ENCODE measurements at places on chromosomes 12 and 14. TPM values are rescaled to one million over a fixed set of nuclear protein-coding genes. Genes with fewer than 3 reads are reported as not detected.

KRT3 gene
- total RNA-seq: not detected

CRIP2 gene
- 1.1 TPM for total RNA-seq

GRCh38 chr12:90254796-90255195 is 546.2 kb upstream of the ATP2B1 start:
- no peak for DNase-seq

DNA sequence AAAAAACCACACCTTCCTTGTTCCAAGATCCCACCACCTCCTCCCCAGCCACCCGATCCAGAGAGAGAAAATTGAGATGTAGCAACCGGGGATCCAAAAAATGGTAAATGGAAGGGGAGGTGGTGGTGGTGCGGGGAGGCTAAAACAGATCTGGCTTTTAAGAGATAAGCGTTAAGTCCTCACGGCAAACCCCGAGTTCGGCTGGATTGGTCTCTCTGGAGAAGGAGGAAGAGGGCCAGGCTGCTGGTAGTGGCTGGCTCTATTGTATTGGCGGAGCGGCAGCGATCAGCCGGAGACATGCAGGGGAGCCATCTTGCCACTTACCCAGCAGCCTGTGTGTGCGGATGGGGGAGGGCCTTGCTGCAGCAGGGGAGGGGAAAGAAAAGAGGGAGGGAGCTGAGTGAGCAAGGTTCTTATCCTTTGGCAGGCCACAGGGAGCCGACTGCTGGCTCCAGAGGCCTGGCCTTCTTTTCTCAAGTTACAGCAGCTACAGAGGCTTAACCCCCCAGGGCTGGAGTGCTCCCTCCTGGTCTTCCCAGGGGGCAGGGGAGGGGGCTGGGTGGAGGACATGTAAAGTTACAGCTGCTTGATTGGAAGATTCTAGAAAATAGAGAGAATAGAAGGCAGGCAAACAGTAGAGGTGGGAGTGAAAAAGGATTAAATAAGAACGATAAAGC is 14.1 kb upstream of the CDH24 start:
- peak; percentile 78 for DNase-seq

GRCh38 chr12:106044773-106045172 is 94.0 kb downstream of the NUAK1 start:
- no peak for DNase-seq

DNA sequence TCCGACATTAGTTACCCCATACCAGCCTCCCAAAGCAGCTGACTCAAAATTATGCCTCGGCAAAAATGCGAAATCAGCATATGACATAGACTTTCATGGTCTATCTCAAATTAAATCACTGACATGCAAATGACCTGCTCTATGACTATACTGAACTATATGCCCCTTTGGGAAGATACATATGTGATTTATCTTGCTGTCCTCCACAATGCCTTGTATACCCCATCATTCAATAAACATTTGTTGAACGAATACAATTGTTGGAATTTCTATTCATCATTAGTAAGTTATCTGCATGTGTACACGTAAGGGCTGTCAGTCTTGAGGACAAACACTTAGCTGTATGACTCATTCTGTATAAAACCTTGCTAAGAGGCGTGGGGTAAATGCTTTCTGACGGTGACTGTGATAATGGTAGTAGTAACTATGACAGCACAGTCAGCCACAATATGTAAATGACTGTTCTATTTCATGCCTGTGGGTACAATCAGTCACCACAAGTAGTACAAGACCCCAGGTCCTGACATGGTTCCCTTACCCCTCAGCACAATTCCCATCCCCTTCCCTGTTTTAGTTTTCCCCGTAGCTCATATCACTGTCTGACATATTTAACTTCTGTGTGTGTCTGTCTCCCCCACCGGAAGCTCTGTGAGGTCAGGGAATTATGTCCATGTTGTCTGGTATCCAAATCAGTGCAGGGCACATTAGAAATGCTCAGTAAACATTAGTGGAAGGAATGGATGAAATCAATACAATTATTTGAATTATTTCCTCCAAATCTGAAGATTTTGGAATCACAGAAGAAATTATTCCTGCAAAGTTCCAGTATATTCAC is 42.8 kb downstream of the STXBP6 start:
- no peak for DNase-seq

- no peak for DNase-seq
Observed at GRCh38 chr12:27616356-27617142, 79.7 kb upstream of the REP15 start.

GRCh38 chr12:51955702-51956101 is 4.2 kb downstream of the ACVR1B start:
- no peak for DNase-seq

DNA sequence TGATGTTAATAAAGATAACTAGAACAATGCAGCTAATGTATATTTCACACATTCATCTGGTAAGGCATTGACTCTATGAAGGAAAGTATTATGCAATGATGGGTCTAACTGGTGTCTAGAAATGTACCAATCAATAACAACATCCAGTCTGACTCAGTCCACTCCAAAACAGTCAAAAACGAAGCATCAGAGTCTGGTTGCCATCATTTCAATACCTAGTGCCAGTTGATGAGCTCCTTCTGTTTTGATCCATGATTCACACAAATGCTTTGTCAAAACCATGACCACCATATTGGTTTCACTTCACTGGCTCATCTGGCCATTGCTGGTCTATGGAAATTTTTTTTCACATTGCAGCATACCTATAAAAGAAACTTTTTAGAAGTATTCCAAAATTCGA is 747.2 kb upstream of the TMEM132C start:
- no peak for DNase-seq

GRCh38 chr12:62308201-62308600 is 48.0 kb downstream of the USP15 start:
- DNase-seq: no peak

DNA sequence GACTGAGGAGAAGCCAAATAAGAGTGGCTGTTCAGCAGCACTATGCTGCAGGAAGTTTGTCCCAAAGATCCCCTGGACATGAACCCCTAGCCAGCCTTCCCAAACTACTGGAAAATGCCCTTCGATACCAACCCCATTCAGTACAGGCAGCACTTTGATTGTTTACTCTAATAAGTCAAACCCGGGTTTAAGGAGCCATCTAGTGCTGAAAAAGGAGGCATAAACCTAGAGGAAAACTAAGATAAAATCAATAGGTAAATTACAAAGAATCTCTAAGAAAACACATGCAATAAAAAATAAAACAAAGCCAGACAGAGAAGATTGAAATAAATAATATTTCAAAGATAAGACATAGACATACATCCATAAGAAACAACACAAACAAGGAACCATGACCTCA is 771.6 kb downstream of the RPS29 start:
- no peak for DNase-seq

DNA sequence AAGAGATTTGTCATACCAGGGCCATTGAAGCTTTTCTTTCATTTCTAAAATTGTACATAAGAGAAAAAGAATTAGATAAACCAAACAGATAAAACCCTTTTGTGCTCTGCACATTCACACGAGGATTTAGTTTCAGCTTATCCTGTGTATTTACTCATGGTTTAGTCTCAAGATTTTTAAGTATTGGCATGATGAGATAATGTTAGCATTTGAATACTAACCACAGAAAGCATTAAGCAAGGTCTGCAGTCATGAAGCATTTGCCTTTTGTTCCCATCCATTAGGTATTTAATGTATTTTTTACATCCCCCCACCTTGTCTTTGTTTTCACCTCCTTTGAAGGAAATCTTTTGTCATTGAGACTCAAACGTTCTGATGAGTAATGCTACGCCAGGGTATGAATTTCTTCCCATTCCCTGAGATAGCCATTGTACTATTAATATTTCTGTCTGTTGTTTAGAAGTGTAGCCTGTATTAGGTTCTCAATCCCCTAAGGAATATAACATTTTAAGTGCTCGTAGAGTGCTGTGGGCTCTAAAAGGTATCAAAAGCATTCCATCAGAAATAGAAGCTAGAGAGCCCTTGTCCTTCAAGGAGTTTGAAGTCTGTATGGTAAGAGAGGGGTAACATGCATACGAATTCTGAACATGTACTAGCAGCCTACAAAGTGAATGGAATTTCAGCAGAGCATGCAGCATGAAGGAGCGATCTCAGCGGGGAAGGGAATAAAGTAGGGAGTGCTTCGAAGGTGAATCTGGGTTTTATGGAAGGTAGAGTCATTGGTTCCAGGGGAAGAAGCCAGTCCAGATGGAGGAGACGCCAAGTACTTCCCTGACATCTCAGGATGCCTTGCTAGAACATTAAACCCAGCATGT is 22.3 kb downstream of the CRADD start:
- no peak for DNase-seq

GRCh38 chr12:54977155-54977554 is 7.4 kb downstream of the TESPA1 start:
- no peak for DNase-seq

DNA sequence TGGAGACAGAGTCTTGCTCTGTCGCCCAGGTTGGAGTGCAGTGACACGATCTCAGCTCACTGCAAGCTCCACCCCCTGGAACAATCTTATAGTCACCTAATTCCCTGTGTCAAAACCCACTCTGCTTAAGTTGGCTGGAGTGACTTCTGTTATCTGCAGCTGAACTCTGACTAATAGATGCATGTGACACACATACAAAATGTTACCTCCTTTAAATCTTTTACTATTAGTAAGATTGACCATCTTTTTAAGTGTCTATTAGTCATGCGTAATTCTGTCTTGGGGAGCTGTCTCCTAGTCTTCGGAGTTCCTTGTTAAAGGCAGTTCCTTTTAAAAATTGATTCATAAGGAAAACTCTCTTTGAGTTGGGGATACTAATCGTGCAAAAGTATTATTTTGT is 7.4 kb downstream of the IFI27L1 start:
- DNase-seq: no peak

- no peak for DNase-seq
Observed at GRCh38 chr12:38880288-38880687, 25.1 kb downstream of the CPNE8 start.

GRCh38 chr14:104867371-104868059 is 2.4 kb downstream of the CEP170B start:
- DNase-seq: no peak

- DNase-seq: no peak
Observed at GRCh38 chr12:79624378-79624777, 66.4 kb downstream of the PAWR start.

DNA sequence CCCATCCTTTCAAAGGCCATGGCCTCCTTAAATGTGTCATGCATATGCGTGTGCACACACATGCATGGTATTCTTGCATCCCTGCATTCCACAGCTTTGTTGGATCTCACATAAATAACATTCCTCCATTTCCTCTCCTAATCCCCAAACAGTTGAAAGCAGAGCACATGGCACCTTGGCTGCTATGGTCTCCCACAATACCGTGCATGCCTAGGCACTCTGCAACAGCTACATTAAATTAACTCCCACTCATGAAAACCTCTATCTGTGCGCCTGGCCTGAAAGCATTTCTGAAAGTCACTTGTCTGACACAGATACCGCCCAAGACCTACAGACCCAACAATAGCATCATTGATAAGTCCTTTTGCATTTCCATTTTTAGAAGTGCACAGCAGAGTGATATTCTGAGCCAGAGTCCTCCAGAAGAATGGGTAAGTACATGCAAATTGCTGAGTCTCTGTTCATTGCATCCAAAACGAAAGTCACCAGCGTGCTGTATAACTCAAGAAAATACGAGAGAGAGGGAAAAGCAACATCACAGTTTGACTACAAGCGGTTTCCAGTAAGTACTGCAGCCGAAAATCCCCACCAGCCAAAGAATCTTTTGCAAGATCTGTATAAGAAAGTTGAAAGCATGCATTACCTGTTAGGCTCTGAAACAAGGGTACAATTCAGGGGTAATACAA is 436 bp downstream of the ASB2 start:
- DNase-seq: no peak

- no peak for DNase-seq
Observed at GRCh38 chr12:6166808-6167207, 33.4 kb upstream of the CD9 start.

Measured in activated T-cell treated with anti-CD3 and anti-CD28 coated beads, Interleukin-2, amount 50 U/mL, for 72 hours (primary cell).